ENCODE measurements at places on chromosomes 6 and 20.
A peak's percentile ranks its signal among the peaks of the same experiment; 100 is the strongest.

DNA sequence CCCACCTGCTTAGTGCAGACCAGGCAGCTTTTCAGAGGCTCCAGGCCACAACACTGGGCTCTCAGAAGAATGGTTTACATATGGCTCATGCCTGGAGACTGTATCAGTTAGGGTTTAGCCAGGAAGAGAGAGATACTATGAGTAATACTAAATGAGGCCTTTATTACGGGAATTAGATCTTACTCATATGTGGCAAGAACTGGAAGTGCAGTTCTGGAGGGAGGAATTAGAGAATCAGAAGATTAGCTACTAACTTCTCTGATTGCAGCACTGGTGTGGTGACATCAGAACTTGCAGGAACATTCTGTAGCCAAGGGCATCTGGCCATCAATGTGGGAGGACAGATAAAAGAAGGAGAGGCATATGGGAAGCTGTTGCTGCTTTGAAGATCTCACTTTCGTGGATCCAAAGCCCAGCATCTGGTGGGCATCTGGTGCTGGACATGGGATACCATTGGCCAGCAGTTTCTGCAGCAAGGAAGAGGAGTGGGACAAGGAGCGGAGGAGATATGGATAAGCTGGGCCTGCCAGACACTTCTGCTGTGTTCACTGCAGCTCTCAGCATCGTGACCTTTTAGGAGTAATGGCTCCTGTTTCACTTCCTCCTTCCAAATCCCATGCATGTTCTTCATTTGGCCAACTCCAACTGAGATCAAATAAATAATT is 248.5 kb downstream of the BTBD3 start:
- DNase-seq, result no peak

- no peak for DNase-seq
Observed at GRCh38 chr6:141666187-141666586, 466.5 kb upstream of the GJE1 start.

- no peak for DNase-seq
Observed at GRCh38 chr6:30000156-30000791, 57.9 kb downstream of the HLA-A start.

- no peak for DNase-seq
Observed at GRCh38 chr20:45268531-45268930, 14.2 kb upstream of the SLPI start.

DNA sequence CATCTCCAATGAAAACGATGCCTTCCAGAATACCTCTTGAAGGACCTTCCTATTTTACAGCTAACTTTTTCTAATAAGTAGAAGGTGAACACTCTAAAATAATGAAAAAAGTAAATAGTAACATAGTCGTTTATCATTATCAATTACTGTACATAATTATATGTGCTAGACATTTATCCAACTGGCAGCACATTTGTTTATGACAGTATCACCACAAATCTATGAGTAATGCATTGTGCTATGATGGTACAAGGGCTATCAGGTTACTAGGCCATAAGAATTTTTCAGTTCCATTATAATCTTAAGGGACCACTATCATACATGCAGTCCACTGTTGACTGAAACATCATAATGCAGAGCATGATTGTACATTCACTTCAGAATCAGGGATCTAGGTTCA is 68.4 kb downstream of the ATG5 start:
- no peak for DNase-seq

- peak; percentile 13 for DNase-seq
Observed at GRCh38 chr6:24951811-24952299, 16.1 kb upstream of the RIPOR2 start.

GRCh38 chr20:60627751-60628565 is 624.1 kb upstream of the CDH4 start:
- no peak for DNase-seq

DNA sequence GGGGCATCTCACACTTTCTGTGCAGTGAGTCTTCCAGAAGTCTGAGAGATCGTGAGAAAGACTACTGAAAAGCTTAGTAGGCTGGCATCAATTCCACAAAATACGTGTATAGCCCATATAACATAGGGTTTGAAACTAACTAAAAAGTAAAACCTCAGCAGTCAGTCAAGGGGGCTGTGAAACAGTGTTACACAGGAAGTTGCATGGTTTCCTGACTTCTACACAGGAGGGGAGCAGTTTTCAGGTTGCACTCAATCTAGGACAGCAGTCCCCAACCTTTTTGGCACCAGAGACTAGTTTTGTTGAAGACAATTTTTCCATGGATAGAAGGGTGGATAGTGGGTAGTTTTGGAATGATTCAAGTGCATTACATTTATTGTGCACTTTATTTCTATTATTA is 4.7 kb upstream of the LY86 start:
- DNase-seq, result no peak

DNA sequence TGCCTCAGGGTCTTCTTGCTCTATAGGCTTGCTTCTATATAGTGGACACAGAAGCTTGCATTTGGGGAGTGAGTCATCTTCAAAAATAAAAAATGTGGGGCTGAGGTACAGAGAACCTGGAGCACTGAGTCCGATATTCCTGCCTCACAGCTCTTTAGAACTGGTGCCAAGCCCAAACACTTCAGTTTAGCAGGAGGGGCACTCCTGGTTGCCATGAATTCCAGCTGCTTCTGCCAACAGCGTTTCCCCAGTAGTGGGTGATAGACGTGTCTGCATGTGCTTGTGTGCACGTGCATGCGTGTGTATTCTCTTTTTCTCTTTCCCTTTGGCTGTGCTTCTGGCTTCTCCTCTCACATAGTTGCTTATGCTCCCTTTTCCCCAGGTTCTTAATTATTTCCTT is 11.9 kb downstream of the DNPH1 start:
- DNase-seq, result no peak

- no peak for DNase-seq
Observed at GRCh38 chr6:125950293-125950692, 6.3 kb upstream of the HINT3 start.

DNA sequence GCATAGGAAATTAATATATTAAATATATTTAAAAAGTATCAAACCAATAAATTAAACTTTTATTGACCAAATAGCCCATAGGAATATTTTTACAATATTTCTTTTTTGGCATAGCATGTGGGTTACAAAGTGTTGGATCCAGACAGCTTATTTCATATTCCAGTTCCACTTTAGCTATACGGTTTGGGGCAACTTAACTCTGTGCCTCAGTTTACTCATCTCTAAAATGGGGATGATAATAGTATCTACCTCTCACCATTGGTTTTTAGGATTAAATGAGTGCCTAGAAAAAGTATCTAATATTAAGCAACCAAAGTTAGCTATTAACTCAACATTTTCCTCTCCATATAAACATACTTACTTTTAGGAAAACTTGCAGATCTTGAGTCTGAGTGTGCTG is 243.8 kb downstream of the TBC1D32 start:
- no peak for DNase-seq

- DNase-seq, result no peak
Observed at GRCh38 chr6:22883061-22883717, 313.8 kb downstream of the HDGFL1 start.

DNA sequence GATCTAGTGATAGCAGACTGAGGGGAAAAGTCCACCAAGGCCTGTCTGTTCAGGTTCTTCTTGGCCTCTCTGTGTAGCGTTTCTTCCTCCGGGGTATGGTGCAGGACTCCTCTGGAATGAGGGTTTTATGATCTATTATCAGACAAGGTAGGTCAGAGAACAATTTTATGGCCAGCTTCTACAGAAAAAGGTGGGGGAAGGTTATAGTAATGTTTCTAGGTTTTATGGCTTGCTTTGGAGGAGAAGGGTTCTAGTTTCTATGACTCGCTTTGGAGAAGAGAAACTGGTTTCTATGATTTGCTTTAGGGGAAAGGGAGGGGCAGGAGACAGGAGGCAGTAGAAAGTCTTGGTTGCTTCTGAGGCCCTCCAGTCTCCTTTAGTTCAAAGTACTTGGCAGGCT is 144.8 kb upstream of the LAMA2 start:
- DNase-seq, result no peak

GRCh38 chr6:129460221-129460620 is 249.8 kb downstream of the ARHGAP18 start:
- no peak for DNase-seq

DNA sequence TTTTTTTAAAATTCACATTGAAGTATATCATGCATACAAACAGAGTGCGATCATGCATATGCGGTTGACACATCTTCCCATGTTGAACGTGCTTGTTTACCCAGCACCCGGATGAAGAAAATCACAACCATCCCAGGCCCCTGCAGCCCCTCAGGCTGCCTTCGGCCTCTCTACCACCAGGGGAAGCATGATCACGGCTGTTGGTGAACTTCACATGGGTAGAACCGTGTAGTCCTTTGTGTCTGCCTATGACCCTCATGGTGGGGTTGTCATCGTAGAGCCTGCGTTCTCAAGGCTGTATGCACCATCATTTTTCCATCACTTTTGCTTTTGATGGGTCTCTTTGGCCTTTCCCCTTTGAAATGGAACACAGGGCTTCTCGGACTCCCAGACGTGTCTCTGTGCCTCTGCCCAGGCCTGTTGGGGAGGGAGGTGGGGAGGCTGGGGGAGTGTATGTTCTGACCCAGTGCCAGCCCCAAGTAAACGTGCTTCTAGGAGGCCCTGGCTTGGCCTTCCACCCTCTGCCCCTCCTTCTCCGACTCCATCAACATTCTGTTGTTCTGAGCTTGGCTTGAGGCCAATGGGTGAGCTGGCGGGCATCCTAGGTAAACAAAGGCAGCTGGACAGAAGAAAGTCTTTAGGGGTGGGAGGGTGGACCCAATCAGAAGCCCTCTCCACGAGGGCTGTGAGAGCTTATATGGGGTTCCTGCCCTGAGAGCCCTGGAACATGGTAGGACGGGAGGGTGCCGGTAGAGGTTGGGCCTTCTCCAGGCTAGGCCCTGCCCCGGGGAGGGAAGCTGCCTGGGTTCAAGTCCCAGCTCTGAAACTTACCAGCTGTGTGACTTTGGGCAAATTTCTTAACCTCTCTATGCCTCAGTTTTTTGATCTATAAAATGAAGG is 39.7 kb downstream of the TGM2 start:
- peak; percentile 41 for DNase-seq

- no peak for DNase-seq
Observed at GRCh38 chr20:13397300-13397724, 176.2 kb downstream of the ISM1 start.

GRCh38 chr6:31794294-31794865 is 1.2 kb downstream of the VARS1 start:
- no peak for DNase-seq

DNA sequence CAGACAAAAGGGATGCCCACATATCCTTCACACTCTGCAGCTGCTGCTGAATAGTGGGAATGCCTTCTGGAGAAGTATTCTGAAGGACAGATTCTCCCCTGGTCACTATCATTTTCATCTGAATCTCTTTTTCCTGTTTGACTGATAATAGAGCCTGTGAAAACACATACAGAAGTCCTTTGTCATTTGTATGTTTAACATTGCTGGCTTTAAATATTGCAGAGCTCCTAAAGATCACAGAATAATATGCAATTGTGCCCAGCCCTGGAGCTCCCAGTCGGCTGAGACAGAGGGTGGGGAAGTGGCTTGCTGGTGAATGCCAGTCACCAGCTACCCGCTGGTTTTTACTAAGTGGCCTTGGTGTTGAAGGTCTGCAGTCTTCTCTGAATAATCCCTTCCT is 272.3 kb downstream of the SYNE1 start:
- no peak for DNase-seq

GRCh38 chr6:89269981-89270380 is 45.1 kb downstream of the GABRR2 start:
- DNase-seq, result no peak

DNA sequence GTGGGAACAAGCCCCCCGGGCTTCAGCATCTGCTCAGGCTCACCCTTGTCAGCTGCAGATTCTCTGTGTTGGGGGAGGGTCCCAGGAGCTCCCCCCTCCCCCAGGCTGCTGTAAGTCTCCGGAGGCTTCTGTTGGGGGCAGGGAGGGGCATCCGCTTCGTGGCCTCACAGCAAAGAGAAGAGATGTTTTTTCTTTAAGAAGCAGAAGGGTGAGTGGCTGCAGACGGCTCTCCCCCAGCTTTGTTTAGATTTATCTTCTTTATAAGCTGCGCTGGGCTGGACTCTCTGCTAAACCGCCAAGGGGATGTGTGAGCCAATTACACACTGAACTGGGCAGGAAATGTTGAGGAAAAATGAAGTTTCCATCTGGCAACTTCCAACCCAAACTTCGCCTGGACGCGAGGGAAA is 48.7 kb upstream of the GATA5 start:
- no peak for DNase-seq

DNA sequence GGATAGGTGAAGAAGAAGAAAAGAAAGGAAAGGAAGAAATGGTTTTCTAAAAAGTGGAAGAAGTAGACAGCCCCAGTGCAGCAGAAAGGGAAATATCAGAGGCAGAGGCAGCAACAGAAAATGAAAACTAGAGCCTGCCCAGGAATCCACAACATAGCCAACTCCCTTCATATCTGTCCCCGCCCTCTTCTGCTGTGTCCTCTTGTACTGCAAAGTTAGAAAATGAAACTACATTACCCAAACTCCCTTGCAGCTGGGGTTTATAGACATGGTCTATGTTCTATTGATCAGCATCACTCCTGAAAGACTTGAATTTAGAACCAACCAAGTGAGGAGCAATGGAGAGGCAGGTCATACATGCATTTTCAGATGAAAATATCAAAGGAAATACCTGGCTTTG is 200.5 kb upstream of the PHACTR1 start:
- no peak for DNase-seq

DNA sequence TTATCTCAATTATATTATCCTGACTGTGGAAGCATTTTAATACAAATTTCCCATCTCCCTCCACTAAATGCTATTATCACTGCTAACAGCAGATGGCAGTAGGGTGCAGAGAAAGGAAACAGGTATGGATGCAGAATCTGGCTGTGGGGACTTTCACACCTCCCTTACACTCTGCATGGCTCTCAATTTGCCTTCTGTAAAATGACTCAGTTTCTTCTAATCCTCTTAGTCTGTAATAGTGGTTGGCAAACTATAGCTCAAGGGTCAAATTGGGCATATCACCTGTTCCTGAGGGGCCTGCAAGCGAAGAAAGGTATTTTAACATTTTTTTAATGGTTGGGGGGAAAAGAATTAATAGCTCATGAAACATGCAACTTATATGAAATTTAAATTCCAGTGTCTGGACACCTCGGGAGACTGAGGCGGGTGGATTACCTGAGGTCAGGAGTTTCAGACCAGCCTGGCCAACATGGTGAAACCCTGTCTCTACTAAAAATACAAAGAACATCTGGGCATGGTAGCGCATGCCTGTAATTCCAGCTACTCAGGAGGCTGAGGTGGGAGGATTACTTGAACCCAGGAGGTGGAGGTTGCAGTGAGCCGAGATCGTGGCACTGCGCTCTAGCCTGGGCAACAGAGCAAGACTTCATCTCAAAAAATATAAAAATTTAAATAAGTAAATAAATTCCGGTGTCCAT is 83.5 kb downstream of the ZMYND8 start:
- no peak for DNase-seq

Measured in tibial nerve (tissue), 4 donors.